Lung (tissue), 17 donors: ENCODE measurements at places on chromosomes 6 and 20. TPM values are rescaled to one million over a fixed set of nuclear protein-coding genes. Genes with fewer than 3 reads are reported as not detected.

The CFAP61 gene
- polyA plus RNA-seq = 2.2 TPM

The ZSCAN23 gene
- 0.18 TPM for polyA plus RNA-seq

DNA sequence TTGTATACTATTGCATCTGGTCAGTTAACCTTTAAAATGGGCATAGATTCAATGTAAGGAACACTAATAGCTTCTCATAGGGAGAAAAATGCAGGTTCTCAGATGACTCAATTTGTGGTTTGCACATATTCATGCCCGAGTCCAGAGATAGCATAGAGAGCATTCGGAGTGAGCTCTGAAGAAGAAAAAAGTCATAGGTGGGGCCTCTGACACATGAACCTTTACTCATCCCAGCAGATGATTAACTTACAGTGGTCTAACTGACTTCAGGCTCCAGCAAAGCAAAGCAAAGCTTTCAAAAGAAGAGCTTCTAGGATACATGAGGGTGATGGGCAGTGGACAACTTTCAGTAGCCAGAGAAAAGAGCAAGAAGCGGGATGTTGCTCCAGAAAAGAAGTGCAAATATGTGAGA is 55.3 kb upstream of the BTN3A2 start:
- H3K36me3 ChIP-seq = no peaks in the 10 kb centered on the region
- no peak for DNase-seq
- no peaks in the 10 kb centered on the region for H3K27me3 ChIP-seq

DNA sequence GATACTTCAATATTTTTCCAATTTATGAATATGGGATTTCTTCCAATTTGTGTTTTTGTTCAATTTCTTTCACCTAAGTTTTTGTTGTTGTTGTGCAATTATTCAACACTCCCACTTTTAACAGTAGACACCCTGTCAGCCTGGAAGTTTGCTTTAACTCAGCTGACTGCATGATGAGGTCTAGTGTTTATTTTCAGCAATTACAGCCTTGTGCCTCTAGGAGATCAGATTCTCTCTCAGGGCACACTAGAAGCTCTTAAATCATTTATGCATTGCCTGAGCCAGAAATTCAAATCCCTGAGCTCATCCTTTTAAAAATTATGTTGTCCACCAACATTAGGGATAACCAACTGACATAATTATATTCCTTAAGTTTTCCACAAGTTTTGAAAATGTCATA is 85.7 kb downstream of the MRAP2 start:
- no peak overlapping the region for H3K27ac ChIP-seq
- H3K27me3 ChIP-seq = no peaks in the 10 kb centered on the region
- no peaks in the 10 kb centered on the region for H3K4me1 ChIP-seq
